Stimulated activated CD4-positive, alpha-beta T cell treated with anti-CD3 and anti-CD28 coated beads, Interleukin-1b, Interleukin-23, amount 100 ng/mL, for 24 hours (primary cell): ENCODE measurements at places on chromosomes 2 and 18.

GRCh38 chr2:10983711-10984110 is 72.0 kb downstream of the KCNF1 start:
- no peak for DNase-seq

- no peak for DNase-seq
Measured at GRCh38 chr2:43125090-43125998, 101.1 kb downstream of the ZFP36L2 start.

GRCh38 chr2:241814393-241814642 is 5.3 kb downstream of the NEU4 start:
- no peak for DNase-seq

DNA sequence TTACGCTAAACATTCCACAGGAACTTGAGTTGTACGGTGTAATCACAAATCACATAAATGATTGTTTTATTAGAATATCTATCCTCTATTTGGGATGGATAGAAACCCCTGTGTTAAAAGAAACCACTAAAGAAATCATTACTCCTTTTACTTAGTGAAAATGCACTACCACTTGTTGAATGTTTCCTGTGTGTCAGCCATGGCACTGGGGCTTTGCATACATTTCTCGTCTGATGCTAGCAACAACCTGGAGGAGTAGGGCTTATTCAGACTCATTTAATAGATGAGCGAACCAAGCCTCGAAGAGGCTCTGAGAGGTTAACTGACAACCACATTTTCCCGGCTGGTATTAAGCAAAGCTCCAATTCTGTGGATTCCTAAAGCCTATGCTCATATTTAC is 60.5 kb upstream of the PELI1 start:
- DNase-seq: no peak

DNA sequence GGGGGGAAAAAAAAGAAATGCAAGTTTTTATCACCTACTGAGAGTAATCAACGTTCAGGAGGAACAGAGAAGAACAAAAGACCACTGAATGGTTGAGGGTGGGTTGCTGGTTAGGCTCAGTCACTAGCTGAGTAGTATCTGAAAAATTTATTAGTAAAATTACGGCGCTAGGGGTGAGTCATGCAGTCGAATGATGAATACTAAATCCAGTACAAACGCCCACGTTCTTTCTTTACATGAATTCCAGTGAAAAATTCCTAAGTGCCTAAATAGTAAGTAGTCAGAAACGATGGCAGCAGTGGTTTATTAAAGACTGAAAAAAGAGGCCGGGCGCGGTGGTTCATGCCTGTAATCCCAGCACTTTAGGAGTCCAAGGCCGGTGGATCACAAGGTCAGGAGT is 52.0 kb downstream of the TEKT4 start:
- no peak for DNase-seq

DNA sequence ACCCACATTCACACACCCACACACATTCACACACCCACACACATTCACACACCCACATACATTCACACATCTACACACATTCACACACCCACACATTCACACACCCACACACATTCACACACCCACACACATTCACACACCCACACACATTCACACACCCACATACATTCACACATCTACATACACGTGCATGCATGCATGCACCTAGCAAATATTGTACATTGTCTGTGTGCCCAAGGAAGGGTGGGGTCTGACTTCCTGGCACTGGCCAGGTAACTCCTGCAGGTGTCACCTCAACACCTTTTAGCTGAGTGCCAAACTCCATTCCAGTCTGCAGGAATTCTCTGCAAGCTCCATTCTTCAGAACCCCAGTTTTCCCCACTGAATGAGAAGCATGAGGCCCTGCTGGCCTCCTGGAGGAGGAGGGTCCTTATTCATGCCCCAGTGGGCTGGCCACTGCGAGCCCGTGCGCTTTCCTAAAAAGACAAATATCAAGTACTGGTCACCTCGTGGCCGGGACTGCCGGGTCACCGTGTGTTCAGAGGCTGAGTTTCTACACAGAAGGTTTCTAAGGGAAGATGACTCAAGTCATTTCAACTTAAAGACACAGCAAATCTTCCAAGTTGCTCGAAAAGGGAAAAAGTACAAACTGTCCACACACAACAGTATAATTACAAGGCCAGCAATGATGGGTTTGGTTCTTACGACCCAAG is 131.5 kb downstream of the HDAC4 start:
- no peak for DNase-seq

GRCh38 chr2:168427451-168427850 is 28.6 kb upstream of the CERS6 start:
- no peak for DNase-seq

GRCh38 chr2:31475692-31476091 is 61.1 kb upstream of the XDH start:
- no peak for DNase-seq

- no peak for DNase-seq
Measured at GRCh38 chr18:23992089-23992940, 22.2 kb upstream of the TTC39C start.

- DNase-seq: no peak
Measured at GRCh38 chr2:30255026-30255425, 23.7 kb downstream of the LBH start.

GRCh38 chr2:227824711-227825110 is 11.1 kb downstream of the CCL20 start:
- DNase-seq: no peak

DNA sequence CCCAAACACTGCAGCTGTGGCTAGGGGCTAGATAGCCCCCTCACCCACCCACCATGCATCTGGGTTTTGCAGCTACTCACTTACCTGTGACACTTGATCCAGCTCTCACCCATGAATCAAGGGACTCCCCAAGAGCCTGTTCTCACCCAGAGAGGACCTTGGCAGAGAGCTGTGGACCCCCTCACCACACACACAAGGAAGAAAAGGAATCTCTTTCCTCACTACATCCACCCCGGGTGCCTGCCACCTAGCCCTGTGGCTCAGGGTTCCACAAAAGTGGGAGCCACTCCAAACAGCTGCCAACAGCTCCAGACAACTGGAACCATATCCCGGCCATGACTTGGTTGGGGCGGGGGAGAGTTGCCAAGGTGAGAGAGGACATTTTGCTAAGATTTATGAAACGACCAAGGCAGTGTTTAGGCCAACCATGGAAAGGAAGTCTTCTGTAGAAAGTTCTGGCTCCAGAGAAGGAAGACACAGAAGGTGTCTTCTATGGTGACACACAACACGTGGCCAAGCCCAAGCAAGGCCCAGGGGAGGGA is 522.1 kb upstream of the RAB6C start:
- DNase-seq: no peak

DNA sequence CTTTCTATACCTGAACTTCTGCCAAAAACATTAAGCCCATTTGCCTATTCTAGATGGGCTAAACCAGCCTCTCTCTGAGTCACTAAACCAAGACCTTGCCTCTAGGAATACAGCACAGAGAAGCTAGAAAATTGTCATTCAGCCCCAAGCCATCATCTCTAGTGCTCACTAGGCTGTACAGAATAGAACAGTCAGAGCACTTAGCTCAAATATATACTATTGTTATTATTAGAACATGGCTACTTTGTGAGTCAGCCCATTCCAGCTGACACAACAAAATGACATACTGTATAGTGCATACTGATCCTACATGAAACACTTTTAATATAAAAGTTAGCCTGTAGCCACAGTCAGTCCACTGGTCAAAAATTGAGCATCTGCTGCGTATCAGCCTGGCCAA is 418.8 kb downstream of the NRXN1 start:
- no peak for DNase-seq

GRCh38 chr2:157427003-157427921 is 16.6 kb downstream of the CYTIP start:
- no peak for DNase-seq

GRCh38 chr2:72863046-72863445 is 24.2 kb upstream of the SPR start:
- no peak for DNase-seq

DNA sequence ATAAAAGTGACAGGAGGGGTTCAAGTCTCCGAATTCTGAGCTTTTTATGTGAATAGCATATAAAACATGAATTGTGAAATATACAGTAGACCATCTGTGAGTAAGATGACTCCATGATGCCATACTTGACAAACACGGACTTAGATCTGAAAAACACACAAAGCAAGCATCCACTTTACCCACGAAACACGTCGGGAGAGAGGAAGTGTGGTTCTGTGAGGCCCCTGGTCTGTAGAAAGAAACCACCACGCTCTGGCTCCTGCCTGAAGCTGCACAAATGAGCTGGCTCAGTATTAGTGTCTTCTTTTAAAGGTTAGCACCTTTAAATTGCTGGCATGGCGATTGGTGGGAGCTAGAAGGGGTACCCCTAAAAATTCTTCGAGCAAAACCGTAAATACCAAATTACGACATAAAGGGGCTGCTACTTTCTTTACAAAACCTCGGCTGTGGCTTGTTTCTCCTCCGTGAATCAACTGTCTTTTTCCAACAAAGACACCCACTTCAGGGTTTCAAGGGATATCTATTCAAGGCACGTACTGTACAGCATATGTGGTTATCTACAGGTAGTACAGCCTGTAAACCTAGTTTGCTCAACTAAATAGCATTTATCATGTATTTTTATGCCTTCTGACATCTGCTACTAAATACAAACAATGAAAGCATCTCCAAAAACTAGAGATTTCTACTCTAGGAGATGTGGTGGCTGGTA is 70.9 kb downstream of the AFF3 start:
- no peak for DNase-seq

DNA sequence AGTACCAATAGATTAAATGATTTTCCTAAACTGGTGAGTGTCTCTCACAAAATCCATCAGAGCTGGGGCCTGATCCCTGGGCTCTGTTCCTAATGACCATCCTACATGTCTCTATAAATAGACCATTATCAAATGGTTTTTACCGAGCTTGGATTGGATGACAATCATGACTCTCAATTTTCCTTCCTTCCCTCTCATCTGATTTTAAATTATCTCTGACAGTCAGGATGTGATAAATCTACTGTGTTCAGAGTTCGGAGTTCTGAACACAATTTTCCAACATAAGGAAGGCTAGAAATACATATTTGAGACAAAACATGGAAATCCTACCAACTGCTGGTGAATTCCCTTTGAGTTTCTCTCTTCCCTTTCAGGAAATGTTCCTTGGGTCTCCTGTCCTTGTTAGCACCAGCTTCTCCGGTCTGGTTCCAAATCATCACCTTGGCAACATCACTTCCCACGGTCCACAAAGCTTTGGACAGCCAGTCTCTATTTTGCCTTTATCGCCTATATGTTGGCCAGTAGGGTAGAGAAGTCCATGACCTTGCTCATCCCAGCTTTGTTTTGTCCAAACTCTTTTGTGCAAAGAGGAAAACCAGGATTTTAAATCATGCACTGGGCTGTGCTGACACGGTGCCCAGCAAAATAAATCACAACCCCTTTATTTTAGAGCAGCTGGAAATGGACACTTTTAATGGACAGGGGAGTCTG is 139.6 kb upstream of the ITGA6 start:
- DNase-seq: no peak

- no peak for DNase-seq
Measured at GRCh38 chr2:39481611-39482010, 44.5 kb upstream of the MAP4K3 start.

DNA sequence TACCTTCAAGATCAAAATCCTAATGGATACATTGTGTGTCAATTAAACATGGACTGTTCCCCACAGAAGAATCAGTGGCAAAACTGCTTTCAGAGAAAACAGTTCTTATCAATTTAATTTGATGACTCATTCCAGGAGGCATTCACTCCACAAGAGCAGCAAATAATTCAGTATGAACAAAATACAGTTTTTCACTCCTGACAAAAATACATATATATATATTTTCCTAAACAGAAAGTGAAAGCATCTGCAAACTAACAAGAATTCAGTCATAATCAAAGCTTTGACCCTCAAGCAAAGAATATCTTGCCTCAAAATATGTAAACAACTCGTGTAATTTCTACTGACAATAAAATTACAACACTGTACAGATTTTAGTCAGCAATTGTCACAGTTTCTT is 685.1 kb upstream of the SLC8A1 start:
- DNase-seq: no peak

DNA sequence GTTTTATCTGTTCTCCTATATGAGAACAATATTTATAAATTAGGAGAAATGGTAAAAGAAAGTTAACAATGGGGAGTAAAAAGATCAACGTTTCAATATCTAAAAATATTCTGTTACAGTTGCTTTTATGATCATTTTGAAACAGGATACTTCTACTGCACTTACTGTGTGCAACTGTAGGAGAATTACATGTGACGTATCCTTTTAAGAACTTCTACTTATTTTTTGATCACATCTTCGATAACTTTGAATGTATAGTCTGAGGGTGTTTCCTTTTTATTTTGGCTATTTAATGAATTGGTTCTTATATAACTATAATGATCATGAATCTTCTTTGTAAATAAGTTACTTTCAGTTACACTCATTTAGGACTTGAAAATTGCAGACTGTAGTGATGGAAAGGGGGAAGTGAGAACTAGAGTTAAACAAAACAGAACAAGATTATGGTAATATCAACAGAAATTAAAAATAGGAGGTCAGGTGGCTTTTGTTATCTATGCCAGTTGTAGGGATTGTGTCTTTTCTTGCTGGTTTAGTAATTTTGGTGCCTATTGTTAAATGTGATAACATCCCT is 109.9 kb downstream of the MSTN start:
- DNase-seq: no peak

- DNase-seq: no peak
Measured at GRCh38 chr18:37393945-37394609, 171.5 kb downstream of the CELF4 start.

GRCh38 chr2:220224691-220225543 is 597.5 kb downstream of the SLC4A3 start:
- no peak for DNase-seq

DNA sequence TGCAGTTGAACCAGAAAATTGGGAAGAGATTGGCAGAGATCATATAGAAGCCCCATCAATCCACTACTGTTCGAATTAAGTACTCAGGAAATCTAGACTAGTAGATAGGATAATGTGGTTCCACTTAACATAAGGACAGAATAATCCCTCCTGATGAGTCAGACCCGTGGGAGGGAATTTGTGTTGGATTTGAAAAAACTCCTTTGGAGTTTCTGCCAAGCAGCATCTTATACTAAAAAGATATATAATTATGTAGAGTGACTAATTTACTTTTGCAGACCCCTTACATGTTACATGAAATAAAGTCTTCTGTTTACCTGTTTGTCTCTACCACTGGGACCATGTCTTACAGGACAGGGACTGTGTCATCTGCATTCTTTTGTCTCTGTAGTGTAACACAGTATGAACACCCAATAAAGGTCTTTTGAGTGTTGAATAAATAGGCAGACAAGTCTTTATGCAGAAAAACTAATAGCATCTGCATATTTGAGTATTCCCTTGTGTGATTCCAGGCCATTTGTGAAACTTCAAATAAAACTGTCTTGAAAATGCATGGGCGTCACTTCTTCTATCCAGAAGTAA is 122.6 kb upstream of the DNAJC10 start:
- no peak for DNase-seq

- no peak for DNase-seq
Measured at GRCh38 chr2:67438337-67438736, 41.2 kb downstream of the ETAA1 start.

DNA sequence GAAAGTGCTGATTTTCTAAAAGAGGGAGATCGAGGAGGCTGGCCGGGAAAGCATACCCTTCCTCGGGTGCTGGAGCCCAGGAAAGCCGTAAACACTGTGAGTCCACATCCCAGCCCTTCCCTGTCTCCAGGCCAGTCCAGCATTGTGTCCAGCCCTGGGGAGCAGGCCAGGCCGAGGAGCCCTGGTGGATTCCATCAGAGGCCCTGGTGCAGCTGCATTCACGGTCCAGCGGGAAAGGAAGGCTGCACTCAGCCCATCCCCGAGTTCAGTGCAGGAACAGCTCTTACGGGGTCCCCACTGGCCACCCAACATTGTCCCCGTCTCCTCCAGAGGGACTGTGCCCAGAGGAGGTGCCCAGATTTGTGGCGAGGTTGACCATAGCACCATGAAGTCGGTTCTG is 218.6 kb downstream of the KLHL29 start:
- no peak for DNase-seq
